ENCODE measurements at places on chromosomes 7 and 10.

DNA sequence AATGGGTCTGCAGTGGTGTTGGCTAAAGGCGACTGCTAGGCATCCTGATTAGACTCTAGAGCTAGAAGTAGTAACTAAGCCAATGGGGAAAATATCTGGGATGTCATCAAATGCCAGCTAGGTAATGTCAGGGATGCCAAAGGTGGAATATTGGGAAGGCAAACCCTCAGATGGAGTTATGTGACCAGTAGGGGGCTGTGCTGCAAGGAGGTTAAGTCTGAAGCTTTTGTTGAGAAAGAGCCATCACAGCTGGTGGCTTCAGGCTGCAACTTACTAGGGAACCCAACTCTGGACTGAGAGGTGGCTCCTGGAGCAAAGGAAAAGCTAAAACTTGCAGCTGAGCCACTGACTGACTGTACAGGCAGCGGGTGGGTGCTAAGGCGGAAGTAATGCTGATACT is 576.9 kb upstream of the GHITM start:
- no peak for DNase-seq

DNA sequence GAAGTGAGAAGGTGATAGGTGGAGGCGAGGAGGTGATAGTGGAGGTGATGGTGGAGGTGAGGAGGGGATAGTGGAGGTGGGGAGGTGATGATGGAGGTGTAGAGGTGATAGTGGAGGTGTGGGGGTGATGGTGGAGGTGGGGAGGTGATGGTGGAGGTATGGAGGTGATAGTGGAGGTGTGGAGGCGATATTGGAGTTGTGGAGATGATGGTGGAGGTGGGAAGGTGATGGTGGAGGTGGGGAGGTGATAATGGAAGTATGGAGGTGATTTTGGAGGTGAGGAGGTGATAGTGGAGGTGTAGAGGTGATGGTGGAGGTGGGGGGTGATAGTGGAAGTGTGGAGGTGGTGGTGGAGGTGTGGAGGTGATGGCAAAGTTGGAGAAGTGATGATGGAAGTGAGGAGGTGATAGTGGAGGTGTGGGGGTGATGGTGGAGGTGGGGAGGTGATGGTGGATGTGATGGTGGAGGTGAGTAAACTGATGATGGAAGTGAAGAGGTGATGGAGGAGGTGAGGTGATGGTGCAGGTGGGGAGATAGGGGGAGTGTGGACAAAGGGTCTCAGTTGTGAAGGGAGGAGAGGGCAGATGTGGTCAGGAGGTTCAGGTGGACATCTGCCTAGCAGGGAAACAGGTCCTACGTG is 36.6 kb downstream of the ADCY1 start:
- no peak for DNase-seq

- no peak for DNase-seq
These were observed 53.3 kb downstream of the AKAP9 start for GRCh38 chr7:91993976-91994375.

DNA sequence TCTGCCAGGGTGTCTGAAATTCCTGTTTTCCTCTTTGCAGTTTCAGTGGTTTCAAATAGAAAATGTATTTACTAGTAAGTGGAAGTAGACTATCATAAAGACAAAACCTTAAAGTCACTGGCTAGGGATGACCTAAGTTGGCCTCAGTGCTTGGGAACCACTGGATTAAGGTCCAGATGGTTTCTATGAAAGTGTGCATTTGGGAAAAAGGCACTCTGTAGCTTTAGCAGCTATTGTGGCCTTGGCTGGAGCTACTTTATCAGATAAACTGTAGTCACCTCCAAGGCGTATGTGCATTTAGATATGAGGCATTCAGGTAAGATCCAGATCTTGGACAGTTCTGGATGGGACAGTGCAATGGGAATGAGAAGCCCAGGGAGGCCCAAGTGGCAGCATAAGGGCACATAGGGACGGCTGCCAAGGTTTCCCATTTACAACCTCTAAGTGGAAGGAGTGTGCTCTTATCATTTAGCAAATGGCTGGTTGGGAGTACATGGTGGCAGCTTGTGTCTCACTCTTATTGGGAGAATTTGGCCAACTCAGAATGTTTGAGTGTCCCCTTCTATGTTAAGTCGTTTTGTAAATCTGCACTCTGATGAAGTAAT is 185.6 kb downstream of the LRMDA start:
- DNase-seq, result no peak

DNA sequence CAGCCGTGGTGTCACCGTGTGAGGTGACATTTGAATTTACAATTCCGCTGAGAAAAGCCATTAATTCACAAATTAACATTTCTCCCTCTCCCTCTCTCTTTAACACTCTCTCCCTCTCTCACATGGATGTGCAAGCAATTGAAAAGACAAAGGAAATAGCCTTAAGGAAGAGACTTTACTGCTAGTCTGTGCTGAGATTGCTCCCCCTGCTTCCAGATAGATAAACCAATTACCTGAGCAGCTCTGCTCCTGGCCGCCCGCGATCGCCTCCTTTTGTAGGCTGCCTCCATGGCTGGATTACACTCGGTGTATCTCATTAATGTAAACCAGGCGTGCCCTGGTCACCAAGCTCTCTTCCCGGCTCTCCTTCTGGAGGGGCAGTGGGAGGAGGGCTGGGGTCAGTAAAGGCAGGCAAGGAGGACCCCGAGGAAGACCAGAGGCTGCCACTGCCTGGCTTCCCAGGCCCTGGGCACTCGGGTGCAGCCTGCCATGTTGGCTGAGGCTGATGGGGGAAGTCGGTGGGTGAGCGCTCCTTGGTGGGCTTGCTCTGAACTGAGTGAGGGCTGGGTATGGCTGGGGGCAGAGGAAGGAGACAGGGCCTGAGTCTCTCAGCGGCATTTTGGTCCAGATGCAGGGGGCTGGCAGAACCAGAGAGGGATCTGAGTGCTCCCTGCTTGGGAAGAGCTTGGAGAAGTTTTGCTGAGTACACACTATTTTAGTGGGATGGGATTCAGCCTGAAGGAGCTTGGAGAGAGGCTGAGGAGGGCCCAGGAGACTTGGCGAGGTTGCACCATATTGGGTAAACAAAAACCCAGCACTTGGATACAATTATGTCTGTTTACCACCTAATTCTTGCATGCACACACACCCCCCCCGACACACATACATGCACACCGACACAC is 42.9 kb downstream of the PAX2 start:
- DNase-seq, result no peak

GRCh38 chr10:52257692-52258075 is 56.4 kb upstream of the DKK1 start:
- DNase-seq, result no peak

DNA sequence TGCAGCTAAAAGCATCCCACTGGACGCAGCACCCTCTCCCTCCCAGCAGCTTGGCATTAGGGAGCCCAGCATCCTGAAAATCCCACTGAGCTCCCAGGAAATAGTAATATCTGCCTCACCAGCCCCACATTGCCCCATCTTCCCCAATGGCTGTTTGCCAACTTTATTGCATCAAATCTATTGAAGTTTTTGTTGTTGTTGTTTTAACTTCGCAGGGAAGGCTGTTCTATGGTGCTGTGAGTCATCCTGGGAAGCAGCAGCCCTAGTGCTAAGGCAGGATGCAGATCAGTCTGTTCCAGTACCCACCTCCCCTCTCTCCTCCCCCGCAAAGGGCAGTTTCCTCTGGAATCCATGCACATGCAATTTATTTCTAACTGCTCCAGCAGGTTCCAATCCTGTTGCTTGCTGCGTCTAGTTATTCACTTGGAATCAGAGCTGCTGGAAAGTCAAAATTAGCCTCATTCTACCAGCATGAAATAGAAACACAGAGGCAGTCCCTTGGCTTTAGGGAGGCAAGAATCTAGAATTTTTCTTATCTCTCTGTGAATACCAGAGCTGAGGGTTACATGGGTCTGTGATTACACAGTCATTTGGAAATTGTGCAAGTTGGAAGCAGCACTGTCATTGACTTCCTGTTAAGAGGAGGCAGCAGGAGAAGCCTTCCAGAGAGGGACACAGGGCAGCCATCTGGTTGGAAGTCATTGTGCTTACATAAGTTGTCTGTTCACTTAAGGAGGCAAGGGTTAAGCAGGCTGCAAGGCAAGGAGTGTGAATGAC is 115.9 kb upstream of the CACUL1 start:
- peak; percentile 60 for DNase-seq

DNA sequence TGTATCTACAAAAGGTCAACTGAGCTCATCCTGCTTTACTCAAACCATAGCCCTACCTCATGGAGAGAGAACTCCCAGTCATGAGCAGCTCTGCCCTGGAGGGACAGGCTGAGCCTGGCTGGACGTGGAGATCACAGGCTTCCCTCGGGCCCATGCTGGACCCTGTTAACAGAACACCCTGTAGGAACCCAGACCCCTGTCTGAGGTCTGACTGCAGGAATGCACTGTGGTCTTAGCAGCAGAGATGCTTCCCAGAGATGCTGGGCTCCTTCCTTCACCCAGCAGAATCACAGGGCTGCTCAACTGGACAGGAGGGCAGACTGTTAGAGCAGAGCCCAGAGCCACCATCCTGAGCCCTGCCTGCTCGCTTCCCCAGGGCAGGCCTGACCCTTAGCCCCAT is 814 bp downstream of the TMEM72 start:
- DNase-seq, result no peak

GRCh38 chr10:111281516-111281915 is 204.7 kb downstream of the ADRA2A start:
- no peak for DNase-seq

- peak; percentile 45 for DNase-seq
These were observed 293.3 kb upstream of the KLF14 start for GRCh38 chr7:131027287-131027773.

DNA sequence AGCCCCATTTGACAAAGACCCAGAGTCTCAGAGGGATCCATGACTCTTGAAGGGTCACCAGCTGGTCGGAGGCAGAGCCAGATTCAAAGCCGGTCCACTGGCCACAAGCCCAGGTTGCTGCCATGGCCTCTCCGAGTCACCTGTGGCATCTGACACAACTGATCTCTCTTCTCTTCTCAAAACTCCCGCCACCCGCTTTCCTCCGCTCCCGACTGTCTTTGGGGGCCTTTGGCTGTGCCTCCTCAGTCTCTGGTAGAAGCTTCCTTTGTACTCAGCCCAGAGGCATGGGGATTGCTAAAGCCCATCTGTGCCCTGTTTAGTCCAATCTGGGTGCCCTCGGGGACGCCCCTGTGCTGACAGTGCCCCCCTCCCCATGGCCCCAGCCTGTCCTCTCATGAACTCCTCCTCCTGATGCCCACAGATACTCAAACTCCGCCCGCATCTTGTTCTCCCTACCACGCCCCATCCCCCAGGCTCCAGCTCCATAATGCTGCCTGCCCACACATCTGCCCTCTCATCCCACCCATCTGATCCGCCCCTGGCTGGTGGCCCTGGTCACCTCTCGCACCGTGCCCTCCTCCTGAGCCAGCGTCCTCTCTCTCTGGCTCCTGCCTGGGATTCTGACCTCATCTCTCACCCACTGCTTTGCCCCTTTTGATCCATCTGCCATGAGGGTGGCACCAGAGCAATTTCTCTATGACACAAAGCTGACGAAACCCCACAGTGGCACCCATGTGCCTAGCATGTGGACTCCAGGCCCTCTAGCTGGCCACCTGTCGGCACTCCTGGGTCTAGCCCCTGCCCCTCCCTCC is 150.6 kb downstream of the SLIT1 start:
- no peak for DNase-seq

DNA sequence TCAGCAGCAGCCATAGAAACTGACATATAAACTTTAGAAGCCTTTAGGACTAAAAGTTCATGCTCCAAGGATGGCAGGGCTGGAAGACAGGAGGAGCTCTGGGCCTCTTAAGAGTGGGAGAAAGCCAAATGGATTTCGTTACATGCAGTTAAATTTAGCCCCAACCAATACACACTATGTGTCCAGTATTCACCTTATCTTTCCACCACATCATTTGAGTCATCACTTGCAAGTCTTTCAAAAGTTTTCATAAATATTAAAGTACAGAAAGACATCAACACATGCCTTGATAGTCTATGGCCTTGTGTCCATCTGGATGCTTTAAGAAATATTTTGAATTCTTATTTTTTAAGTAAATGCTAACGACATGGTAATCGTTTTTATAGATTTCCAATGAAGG is 392.4 kb upstream of the LRRN3 start:
- DNase-seq, result no peak

GRCh38 chr7:10803720-10804119 is 170.0 kb upstream of the PHF14 start:
- DNase-seq, result no peak

- peak; percentile 57 for DNase-seq
These were observed 757 bp downstream of the EIF3A start for GRCh38 chr10:119079599-119080520.

- DNase-seq, result no peak
These were observed 5.4 kb downstream of the CCDC201 start for GRCh38 chr7:45867471-45867870.

- no peak for DNase-seq
These were observed 574.5 kb downstream of the SUGCT start for GRCh38 chr7:40709062-40709964.

- DNase-seq, result peak; percentile 14
These were observed 14.8 kb upstream of the UPP1 start for GRCh38 chr7:48074204-48074654.

- no peak for DNase-seq
These were observed 318.9 kb downstream of the BMPER start for GRCh38 chr7:34224281-34224680.

DNA sequence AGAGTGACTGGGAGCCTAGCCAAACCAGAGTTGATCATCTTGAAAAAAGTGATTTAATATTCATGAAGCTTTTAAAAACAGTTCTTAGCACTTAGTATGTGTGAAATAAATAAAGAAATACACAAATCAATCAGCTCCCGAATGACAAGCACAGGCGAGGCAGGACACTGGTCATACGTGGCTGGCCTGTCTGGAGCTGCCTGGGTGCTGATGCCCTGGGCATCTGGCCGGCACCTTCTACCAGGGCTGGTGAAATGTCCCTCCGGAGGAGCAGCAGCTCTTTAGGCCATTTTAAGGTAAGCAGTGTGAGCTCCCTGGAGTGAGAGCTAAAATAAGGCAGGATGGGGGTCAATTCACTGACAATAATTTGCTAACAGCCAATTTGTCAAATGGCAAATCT is 23.7 kb downstream of the IL15RA start:
- DNase-seq, result no peak

- DNase-seq, result no peak
These were observed at the start of gene ZNF467 for GRCh38 chr7:149773446-149774236. TSS of gene ZNF467 (minus strand) at chr7:149773588. CDS start at chr7:149771032, 2,556 bp downstream.

DNA sequence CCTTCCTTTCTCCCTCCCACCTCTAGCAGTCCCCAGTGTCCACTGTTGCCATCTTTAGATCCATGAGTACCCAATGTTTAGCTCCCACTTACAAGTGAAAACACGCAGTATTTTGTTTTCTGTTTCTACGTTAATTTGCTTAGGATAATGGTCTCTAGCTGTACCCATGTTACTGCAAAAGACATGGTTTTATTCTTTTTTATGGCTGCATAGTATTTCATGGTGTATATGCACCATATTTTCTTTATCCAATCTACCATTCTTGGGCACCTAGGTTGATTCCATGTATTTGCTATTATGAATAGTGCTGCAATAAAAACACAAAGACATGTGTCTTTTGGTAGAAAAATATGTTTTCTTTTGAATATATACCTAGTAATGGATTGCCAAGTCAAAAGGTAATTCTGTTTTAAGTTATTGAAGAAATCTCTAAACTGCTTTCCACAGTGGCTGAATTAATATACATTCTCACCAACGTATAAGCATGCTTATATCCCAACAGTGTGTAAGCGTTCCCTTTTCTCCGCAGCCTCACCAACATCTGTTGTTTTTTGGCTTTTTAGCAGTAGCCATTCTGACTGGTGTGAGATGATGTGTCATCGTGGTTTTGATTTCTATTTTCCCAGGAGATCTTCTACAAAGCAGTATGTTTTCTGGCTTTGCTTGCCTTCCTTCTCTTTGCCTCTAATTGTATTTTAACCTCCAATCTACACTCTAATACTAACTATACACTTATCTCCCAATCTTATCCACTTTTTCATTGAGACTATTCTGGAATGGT is 179.5 kb upstream of the PHF14 start:
- peak; percentile 50 for DNase-seq
